ENCODE measurements at places on chromosomes 16 and 17.

DNA sequence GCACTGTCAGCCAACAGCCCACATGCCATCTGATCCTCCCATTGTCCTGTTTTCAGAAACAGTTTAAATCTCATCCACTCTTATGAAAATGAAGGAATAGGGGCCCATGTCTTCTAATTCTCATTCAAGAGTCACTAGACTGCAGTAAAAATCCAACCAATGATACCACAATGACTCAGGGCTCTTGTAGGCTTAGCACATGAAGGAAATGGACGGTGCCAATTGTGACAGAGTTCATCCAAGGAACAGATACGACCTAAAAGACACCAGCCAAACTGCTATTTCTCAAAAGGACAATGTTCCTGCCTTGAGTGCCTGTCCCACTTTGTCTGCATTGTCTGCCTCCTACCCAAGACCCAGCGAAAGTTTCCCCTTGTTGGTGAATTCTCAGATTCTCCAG, 204.8 kb upstream of the COX10 start:
- DNase-seq: no peak

- no peak for DNase-seq
Observed at GRCh38 chr17:74276051-74276476, 2.0 kb downstream of the DNAI2 start.

DNA sequence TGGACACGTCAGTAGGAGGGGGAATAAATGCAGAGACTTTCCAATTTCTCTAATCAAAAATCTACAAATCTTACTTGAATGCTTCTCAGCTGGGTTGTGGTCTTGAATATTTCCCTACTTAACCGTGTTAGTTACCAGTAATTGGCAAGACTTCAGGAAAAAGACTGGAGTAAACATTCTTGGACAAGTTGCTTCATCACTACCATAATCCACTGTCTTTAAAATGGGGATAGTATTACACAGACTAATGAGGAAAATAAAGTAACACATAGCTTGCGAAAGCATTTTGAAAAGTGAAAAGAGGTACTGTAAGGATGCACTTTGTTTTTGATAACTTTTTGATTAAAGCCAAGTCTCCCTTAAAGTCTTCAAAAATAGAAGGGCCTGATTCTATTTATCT, 18.4 kb downstream of the MYH1 start:
- no peak for DNase-seq

DNA sequence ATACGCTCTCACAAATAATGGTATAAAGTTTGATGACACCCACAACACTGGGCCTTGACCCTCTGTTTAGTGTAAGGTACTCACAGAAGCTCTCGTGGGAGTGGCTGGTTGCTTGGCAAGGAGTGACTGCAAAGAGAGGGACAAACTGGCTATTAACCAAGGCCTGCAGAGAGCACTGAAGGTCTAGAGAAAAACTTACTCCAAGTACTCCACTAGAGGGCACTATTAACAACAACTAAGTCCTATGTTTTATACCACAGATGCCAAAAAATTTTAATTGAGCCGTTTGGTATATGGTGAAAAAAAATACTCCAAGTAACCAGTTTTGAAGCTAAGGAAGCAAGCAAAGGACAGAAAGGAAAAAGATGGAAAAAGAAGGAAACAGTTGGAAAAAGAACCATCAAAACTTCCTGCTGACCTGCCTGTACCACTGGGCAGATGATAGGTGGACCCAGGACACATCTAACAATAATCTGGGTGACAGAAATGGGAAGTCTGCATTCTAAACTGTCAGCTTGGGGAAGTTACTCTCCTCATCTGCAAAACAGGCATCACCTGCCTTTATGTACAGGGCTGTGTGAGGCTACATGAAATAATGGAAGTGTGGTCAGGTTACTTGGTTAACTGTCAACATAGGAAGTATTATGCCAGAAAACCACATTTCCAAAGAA, 23.2 kb downstream of the DYNC1LI2 start:
- no peak for DNase-seq

- DNase-seq: no peak
Observed at GRCh38 chr16:69365901-69366300, 14.3 kb upstream of the TMED6 start.

DNA sequence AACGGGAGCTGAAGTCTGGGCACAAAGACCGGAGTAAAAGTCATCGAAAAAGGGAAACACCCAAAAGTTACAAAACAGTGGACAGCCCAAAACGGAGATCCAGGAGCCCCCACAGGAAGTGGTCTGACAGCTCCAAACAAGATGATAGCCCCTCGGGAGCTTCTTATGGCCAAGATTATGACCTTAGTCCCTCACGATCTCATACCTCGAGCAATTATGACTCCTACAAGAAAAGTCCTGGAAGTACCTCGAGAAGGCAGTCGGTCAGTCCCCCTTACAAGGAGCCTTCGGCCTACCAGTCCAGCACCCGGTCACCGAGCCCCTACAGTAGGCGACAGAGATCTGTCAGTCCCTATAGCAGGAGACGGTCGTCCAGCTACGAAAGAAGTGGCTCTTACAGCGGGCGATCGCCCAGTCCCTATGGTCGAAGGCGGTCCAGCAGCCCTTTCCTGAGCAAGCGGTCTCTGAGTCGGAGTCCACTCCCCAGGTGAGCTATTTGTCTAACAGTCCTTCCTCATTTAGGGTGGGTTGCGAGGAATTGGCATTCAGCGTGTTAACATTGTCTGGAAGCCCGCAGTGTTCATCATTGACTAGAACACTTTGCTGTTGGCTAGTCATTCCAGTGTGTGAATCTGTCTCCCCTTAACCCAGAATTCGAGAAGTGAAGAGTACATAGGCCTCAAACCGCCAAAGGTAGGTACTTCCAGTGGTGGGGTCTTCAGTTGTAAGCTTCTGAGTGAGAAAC, 1.5 kb downstream of the CDK12 start:
- no peak for DNase-seq

DNA sequence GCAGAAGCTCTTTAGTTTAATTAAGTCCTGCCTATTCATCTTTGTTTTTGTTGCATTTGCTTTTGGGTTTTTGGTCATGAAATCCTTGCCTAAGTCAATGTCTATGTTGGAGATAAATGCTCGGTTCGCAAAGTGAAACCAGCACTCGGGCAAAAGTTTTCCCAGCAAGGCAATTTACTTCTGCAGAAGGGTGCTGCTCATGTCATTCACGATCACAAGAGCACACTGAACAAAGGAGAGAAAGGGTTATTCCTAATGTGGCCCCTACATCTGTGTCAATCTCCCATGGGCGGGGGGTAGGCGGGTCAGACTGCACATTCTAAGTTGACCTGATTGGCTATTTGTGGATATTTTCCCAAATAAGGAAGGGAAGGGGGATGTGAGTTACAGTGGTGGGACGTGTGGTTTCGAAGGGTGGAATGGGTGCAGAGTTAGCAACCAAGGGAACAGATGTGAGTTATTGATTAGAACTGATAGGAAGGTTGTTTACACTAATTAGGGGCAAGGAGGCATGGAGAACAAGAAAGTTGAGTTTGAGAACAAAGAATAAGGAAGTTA, 23.0 kb downstream of the ATF7IP2 start:
- no peak for DNase-seq

GRCh38 chr17:44916781-44917241, 1.5 kb upstream of the GFAP start:
- no peak for DNase-seq
